ENCODE measurements at places on chromosomes 5 and 9.

DNA sequence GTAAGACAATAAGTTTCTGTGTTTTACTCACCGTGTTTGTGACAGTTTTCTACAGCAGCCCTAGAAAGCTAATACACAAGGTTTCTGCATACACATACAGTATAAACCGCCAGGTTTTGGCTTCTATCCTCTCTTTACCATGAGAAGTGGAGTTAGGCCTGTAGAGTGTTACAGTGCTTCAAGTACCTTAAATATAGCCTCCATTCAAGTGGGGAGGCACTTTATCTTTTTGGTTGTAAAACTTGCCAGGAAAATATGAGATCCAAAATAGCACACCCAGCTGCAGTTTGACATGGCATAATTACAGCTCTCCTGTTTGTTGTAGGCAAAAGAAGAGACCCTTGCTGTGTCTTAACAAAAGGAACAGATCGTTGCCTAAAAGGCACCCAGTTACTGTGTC, 90.3 kb upstream of the PTPN3 start:
- no peak for DNase-seq

- no peak for DNase-seq
Measured at GRCh38 chr9:20692554-20692953, 8.5 kb downstream of the FOCAD start.

DNA sequence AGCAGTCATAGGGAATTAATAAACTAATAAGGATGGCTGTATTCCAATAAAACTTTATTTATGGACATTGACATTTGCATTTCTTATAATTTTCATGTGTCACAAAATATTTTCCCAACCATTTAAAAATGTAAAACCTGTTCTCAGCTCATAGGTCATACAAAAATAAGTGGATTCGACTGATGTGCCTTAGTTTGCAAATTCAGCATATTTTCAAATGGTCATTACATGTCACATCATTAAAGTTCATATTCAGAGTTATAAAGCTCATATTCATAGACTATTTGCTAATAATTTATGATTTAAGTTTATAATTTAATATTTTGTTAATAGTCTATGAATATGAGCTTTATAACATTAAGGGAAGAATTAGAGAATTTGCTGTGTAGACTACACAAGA, 166.5 kb downstream of the LPAR1 start:
- DNase-seq, result no peak

DNA sequence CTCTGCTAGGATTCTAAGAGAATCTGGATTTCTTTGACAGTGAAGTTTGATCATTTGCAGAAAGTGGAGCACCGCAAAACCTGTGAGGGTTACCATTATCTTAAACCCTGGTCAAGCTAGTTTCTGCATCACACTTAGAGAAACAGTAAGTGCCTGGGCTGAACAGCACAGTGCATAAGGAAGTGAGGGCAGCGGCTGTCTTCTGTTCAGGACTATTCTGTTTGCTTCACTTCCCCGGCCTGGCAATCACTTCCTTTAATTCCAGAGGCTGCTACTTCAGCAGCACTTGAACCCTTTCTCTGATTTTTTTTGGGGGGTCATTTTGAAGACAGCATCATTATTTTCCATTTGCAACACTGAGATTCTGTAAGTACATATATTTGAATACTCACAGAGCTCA, 32.0 kb downstream of the SEMA6A start:
- no peak for DNase-seq

DNA sequence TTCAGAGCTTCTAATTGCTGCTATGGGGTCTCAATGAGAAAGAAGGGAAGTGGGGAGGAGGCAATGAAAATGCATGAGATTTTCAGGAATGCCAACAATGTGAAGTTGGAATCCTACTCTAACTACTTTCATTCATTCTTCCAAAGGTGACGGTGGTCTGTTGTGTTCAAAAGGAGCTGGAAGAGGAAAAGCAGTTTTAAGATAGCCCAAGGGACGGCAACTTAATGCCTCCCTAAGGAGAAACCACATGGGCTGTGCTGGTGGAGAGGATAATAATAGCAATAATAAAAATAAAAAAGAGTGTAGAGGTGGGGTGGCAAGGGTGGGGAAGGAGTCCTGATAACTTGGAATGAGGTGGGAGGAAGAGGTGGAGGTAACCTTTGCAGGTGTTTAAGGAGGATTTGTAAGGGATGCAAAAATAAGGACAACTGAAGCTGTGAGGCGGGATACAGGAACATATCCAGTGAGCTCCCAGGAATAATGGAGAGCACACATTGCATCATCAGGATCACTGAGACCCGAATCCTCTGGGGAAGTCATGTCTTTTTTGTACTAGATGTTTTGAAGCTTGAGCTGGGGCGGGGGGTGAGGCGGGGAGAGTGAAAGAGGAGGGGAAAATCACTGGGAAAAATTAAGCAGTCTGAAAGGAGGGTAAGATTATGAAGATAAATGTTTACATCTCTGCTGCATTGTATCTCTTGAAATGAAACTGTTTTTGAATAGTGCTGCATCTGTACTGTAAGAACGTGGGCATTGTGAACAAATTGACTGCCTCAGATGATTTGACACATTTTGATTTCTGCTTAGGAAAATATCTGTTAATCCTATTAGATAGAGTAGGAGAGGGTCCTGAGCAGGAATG, 120.1 kb upstream of the TMEM161B start:
- no peak for DNase-seq

DNA sequence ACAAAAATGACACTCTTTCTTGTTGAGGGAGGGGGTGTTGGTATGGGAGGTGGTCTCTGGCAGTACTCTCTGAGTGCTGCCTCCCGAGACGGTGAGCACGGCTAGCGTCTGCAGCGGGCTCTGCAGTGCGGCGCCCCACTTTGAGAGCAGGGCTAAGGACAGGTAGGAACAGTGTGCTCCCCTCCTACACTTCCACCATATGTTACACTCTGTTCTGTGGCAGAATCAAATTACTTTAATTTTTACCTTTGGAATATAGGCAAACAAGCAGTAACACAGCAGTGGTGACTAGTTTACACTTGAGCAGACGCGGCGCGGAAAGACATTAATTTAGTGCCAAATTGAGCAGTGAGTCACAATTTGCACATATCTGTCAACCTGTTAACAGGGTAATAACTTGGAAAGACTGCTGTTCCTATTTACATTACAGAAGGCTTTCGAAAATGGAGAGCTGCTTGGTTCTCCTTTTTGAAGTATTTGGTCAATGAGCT, 136.3 kb downstream of the MED27 start:
- DNase-seq, result no peak
